Osteocyte (in vitro differentiated cells): ENCODE measurements at places on chromosomes 7 and 10.
A peak's percentile ranks its signal among the peaks of the same experiment; 100 is the strongest.

GRCh38 chr10:132470410-132471124 is 67.0 kb upstream of the INPP5A start:
- no peak for DNase-seq

DNA sequence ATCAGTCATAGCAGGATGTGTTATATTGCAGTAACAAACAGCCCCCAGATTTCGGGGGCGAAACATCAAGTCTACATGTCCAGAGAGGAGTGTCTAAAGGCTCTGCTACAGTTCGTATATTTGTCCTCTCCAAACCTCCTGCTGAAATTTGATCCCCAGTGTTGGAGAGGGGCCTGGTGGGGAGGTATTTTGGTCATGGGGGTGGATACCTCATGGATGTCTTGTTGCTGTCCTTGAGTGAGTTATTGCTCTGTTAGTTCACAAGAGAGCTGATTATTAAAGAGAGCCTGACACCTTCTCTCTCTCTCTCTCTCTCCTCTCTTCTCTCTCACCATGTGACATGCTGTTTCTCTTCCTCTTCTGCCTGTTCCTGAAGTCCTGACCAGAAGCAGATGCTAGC is 343.7 kb downstream of the TCERG1L start:
- DNase-seq: peak; percentile 32

GRCh38 chr7:44477063-44477830 is 13.2 kb downstream of the NUDCD3 start:
- DNase-seq: no peak

DNA sequence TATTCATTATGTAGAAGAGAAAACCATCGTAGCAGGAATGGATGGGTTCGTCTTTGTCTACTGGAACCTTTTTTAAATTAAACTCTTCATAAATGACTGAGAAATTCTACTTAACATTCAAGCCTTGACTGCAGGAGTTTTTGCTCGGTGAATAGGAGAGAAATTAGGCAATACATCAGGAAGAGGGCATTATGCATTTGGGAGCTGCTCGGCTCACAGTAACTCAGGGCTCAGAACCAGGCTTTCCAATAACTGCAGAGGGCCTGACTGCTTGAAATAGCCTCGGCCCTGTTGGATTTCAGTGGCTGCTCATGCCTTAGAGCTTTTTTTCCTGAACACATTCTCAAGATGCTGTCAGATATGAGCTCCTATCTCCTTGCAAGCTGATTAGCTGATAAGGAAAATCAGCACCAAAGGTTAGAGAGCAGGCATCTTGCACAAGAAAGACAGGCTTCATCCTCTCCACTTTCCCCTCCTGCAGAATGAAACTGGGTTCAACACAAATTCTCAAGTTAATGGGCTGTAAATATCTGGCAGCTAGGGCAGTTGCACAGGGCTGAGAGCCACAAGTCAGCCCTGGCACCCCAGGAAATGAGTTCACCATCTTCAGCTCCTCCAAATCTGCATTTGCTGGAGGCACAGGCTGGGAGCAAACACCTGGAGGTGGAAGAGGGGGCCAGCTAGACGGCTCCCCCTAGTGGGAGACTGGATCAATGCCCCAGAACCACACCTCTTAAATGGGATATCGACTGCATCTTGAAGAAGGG is 24.3 kb downstream of the TECTB start:
- no peak for DNase-seq

DNA sequence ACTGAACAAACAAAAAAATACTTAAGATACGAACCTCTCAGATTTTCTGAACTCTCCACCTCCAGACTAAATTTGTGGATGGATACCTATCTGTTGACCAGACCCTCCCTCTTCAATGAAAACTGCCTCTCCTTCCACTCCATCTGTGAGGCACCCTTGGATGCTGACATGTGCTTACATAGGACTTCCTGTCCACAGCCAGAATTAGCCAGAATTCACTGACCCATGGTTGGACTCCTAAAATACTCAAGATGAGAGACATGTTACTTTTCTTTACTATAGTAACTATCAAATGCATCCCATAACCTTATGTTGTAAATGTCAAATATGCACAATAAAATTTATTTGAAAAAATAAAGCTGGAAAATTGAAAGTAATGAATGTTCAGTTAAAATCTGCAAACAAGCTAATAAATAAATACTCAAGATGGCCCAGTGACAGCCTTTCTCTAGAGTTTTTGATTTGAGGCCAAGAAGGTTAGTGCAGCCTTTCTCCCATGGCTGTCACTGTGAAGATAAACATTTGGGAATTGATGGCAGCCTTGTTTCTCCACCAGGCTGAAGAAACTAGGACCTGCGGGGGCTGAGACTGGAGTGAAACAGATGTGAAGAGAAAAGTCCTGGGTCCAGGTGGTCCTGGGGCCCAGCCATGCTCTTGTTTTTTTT is 287.0 kb downstream of the ZEB1 start:
- no peak for DNase-seq
